Psoas muscle (tissue), 8 donors: ENCODE measurements at places on chromosomes 3 and 15. TPM values are rescaled to one million over a fixed set of nuclear protein-coding genes. Genes with fewer than 3 reads are reported as not detected.

DNA sequence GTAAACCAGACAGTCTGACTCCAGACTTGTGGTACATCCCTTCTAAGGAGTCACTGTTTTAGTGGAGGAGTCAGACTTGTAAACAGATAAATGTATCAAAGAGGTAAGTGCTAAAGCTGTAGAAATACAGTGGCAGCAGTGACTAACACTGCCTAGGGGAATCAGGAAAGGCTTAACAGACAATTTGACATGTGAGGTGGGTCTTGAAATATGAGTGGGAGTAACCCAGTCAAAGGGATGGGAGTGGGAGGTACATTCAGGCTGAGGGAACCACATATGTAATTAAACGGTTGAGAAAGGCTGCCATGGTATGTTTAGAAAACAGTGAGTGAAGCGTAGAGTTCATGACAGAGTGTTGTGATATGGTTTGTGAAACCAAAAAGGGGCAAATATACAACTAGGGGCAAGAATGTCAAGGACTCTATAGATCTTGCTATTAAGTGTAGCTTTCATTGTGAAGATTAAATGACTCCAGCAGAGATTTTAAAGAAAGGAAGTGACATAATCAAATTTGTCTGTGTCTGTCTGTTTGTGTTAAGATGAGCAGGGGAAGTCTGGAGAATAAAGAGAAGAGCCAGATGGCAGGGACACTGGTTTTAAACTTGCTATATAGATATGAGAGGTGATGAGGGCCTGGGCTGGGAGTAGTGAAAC, 11.2 kb upstream of the ALCAM start:
- DNase-seq = no peak

GRCh38 chr3:140760324-140761075, 82.6 kb downstream of the TRIM42 start:
- no peak for DNase-seq

DNA sequence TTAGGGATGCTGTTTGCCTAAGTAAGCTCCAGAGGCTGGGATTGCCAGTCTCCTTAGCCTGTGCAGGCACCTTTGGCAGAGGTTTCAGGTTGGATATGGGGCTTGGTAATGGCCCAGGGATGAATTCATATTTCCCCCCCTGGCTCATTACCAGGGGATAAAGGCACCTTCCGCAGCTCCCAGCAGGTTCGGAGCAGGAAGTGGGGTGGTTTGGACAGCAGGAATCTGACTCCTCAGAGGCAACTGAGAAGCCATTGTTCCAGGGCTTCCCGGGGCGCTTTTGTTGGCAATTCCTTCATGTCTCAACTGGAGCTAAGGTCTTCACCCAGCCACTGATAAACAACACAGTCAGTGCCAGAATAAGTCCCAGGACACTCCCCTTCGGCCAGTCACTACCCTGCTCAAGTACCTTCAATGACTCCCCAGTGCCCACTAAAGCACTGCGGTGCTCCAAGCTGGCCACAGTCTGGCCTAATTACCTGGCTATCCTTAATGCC, 85.3 kb upstream of the SLC6A6 start:
- no peak for DNase-seq

DNA sequence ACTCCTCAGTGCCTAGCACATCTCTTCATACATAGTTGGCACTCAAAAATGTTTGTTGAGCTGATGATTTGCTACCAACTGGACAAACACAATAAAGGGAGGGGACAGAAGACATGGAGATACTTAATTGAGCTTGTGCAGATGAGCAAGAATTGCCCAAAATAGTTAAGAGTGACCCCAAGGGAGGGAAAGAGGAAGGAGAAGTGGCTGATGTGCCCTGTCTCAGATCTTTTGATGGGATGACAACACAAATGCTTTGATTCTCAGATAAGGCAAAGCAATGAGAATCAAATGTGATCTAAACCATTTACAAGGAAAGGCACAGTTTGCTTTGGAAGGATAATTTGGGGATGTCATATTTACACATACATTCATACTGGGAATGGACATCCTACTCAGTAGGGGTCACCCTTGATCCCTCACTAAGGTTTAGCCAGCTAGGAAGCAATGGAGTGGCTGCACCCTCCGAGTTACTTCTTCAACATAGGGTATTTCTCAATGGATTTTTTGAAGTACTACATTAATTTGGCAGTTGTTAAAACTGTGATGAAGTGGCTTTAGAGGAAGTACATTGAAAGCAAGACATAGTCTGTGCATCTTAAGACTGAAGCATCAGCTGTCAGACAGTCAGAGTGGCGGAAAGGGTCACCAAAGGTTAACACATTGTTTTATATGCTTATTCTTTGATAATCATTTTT, 21.9 kb upstream of the SSR3 start:
- DNase-seq = no peak

- no peak for DNase-seq
These were observed 73.7 kb upstream of the PROK2 start for GRCh38 chr3:71858503-71859122.

DNA sequence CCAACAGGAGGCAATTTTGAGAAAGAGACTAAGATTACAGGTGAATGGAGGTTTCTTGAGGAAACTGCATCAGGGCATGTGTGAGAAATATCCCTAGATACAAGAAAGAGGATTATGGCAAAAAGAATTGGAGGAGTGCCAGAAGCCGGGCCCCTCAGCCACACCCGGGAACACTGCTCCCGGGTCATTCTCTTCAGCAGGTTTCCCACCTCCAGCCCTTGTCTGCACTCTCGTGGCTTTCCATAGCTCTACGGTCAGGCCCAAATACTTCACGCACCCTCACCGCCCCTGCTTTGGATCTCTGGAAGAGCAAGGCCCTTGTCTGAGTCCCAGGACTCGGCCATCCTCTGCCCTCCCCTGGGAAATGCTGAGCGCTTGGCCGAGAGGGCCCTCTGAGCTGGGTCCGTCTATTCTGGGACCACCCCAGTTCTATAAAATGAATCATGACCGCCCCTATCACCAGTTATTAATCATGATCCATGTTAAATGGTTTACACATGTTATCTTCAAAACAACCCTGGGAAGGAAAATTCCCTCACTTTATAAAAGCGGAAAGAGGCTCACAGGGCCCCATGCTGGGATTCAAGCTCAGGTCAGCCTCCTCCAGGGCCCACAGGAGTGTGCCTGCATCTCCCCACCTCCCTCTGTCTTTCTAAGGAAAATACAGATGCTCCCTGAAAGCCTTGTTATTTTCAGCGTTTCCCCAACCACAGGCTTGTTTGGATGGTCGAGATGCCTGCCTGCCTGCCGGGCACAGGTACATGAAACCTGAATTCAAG, 38.8 kb upstream of the SPTBN5 start:
- no peak for DNase-seq

- no peak for DNase-seq
These were observed 326.2 kb downstream of the CTNNB1 start for GRCh38 chr3:41525303-41526064.

GRCh38 chr15:83850015-83850414, 196.1 kb downstream of the ADAMTSL3 start:
- no peak for DNase-seq

GRCh38 chr3:126119976-126120375, 36.1 kb upstream of the SLC41A3 start:
- no peak for DNase-seq

DNA sequence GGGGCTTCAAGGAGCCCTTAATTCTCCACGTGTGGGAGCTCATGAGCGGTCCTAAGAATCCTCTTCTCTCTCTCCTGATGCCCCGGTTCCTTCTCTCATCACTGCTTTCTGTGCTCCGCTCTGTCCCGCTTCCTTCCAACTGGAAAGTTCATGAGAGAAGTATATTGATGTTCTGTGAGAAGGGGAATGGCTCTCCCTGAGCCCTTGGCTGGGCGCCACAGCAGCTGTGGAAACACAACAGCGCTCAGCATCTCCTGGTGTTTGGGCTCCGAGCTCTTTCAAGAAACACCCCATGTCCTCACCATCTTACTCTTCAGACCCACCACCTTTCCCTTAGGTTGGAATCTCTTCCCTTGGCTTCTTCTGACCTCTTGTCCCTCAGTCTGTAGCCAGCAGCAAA, 161.7 kb downstream of the VGLL4 start:
- peak; percentile 83 for DNase-seq

DNA sequence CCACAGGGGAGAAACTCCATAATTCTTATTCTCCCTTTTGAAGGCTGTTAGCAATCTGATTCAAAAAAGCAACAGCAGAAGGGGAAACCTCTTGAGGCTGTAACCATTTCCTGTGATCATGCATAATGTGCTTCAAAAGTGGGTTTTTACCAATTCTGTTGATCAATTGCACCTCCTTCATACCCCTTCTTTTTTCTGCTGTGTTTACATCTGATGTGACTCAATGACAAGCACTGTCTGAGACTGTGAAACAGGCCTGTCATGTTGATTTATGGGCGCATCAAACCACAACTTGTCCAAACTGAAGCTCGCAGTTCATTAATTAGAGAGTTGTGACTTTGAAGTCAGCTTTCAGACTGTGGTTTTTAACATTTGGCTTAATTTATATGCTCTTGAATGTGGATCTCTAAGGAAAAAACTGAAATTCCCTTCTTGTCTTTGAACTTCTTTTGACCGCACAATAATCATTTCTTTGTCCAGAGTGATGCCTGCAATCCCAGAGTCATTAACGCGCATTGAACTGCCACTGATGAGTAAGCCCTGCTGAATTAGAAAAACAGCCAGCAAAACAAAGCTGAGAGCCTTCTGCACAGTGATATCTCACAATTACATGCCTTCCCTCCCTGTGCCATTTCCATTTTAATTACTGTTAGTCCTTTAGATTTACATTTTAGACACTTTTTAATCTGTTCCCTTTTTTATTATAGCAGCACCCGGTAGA, 532.8 kb downstream of the FOXP1 start:
- DNase-seq = no peak

DNA sequence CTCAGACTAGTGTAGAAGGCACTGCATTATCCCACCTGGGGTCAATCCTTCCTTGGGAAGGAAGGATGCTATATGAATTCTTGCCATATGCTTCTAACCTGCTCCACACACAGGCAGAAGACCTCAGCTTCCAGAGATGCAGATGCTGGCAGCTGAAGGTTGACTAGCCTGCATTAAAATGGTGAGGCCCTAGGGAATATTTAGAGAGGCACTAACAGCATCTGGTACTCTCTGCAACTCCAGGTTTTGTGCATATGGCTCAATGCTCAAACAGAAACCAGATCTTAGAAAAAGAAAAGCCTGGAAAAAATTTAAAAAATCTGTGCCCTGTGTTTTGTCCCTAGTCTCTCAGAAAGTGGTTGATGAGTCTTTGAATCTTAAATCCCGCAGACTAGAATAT, 56.0 kb upstream of the MYRIP start:
- no peak for DNase-seq

DNA sequence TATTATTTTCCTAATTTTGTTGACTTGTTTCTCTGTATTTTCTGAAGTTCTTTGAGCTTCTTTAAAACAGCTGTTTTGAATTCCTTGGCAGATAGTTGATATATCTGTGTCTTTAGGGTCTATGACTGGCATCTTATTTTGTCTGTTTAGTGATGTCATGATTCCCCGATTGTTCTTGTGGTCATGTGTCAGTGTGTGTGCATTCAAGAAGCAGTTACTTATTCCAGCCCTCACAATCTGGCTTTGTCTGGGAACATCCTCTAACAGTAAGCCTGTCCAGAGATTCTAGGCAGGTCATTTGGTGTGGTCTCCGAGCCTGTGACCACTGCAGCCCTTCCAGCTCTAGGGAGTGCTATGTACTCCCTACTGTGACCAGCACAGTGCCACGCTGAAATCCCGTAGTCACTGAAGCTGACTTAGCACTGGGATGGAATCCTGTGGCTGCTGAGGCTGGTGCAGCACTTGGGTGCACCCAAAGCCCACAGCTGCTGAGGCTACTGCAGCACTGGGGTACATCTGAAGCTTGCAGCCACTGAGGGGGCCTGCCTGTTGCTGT, 6.7 kb downstream of the LNP1 start:
- no peak for DNase-seq

- peak; percentile 67 for DNase-seq
These were observed 6.3 kb downstream of the PXYLP1 start for GRCh38 chr3:141237701-141238521.

PGBD4 gene
- total RNA-seq = 2.1 TPM

VIPR1 gene
- 1.8 TPM for total RNA-seq

TGFBR2 gene
- 42.6 TPM for total RNA-seq

PRKCD gene
- total RNA-seq = 8.4 TPM

MAP4 gene
- 1,424 TPM for total RNA-seq

DNAH12 gene
- total RNA-seq = 0.04 TPM

AHSG gene
- not detected for total RNA-seq

ANKDD1A gene
- total RNA-seq = 0.46 TPM

CDC25A gene
- 0.58 TPM for total RNA-seq

AADACL2 gene
- not detected for total RNA-seq

CHRNB4 gene
- total RNA-seq = not detected
